ENCODE measurements at places on chromosomes 2 and 18.

DNA sequence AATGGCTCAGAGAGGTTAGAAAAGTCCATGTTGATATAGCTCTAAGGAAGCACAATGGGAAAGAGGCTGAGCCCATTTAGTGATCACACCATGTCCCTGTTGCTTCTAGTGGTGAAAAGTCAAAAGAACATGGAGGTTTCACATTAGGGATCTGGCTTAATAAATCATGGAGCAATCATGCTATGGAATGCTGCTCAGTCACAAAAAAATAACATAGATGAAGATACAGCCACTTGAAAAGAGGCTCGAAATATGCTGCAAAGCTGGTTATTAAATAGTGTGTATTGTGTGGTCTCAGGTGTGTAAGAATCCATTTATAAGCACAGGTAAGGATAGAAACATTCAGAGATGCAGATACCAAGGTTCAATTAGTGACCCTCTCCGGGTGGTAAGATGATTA is 63.6 kb upstream of the CPO start:
- no peak for DNase-seq

GRCh38 chr2:178756343-178756742 is 50.9 kb downstream of the TTN start:
- DNase-seq: no peak

GRCh38 chr2:208000701-208001395 is 24.5 kb downstream of the PLEKHM3 start:
- DNase-seq: no peak

GRCh38 chr2:170177950-170178781 is at the start of gene MYO3B:
Gene MYO3B, plus strand, starts transcription at chr2:170178147. Its CDS starts 141 bp downstream, at chr2:170178288.
- DNase-seq: no peak

DNA sequence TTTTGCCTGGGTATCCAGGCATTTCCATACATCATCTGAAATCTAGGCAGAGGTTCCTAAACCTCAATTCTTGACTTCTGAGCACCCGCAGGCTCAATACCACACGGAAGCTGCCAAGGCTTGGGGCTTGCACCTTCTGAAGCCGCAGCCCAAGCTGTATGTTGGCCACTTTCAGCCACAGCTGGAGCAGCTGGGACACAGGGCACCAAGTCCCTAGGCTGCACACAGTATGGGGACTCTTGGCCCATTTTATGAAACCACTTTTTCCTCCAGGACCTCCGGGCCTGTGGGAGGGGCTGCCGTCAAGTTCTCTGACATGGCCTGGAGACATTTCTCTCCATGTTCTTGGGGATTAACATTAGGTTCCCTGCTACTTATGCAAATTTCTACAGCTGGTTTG is 52.0 kb upstream of the POLE4 start:
- DNase-seq: no peak

- no peak for DNase-seq
Observed at GRCh38 chr18:61703508-61703907, 189.3 kb downstream of the RNF152 start.

GRCh38 chr2:45169339-45170190 is 160.3 kb upstream of the SIX2 start:
- DNase-seq: no peak

- DNase-seq: no peak
Observed at GRCh38 chr2:25332571-25332970, 9.2 kb downstream of the DNMT3A start.

DNA sequence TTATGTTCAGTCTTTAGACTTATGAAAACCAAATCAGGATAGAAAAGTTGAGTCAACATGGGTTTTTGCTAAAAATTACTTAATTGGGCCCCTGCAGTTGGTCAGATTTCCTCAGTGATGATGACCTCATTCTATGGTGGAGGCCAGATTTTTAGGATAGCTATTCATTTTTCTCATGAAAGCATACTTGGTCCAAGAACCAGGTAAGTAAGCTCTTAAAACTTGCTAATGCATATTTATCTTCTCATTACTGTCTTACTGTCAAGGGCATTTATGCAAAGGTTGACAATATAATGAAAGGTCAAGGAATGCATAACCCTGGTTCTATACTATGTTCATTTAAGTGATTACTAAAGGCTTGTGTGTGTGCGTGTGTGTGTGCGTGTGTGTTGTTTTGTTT is 650.6 kb downstream of the SATB2 start:
- no peak for DNase-seq

GRCh38 chr18:4318311-4318710 is 136.8 kb downstream of the DLGAP1 start:
- no peak for DNase-seq

- no peak for DNase-seq
Observed at GRCh38 chr18:26480897-26481795, 67.2 kb downstream of the KCTD1 start.

- DNase-seq: no peak
Observed at GRCh38 chr2:9488583-9489547, 14.5 kb downstream of the IAH1 start.

DNA sequence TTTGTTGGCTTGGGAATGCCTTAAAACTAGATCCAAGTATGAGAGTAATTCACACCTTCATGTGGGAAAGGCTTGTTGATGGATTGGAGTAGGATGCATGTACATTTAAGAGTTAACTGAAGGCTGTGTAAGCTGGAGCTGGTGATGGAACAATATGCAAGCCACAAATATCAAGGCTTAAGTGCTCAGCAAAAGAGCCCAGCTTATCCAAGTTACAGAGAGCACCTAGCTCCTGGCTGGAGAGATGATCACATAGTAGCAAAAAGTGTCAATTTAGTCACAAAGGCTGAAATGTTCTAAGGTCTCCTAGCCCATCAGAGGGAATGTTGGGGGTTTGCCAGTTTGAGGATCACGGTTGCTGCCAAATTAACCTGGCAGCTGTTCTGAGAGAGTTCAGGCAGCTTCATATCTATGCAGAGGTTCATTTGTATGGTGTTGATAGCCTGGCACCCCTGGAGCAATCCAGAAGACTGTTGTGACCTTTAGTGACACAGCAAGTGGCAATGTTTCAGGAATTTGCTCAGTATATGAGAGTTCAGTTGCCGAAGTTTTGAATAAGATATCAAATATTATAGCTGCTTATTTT is 228.2 kb downstream of the DOK6 start:
- no peak for DNase-seq

- DNase-seq: no peak
Observed at GRCh38 chr2:202944816-202945215, 32.7 kb downstream of the CARF start.
